AG09309 (cell line): ENCODE measurements at places on chromosomes 12 and 14.
A peak's percentile ranks its signal among the peaks of the same experiment; 100 is the strongest.

DNA sequence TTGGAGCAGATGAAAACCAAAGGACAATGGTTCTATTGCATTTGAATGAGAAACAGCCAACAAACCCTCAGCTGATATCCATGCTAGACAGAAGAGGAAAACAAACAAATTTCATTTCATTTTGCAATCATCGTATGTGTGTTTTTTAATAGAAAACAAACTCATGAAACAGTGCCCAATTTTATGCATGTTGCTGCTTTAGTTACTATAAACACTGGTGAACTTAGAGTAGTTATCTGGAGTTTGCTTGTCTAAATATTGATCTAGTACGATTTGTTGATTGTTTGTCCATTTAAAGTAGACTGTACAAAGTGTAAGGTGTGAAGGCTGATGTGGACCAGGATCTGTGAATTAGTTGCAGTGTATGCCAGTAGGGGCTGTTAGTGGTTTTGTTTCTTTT is 166.6 kb downstream of the KITLG start:
- DNase-seq: no peak

GRCh38 chr12:101795013-101795412 is 35.7 kb downstream of the GNPTAB start:
- DNase-seq: no peak

DNA sequence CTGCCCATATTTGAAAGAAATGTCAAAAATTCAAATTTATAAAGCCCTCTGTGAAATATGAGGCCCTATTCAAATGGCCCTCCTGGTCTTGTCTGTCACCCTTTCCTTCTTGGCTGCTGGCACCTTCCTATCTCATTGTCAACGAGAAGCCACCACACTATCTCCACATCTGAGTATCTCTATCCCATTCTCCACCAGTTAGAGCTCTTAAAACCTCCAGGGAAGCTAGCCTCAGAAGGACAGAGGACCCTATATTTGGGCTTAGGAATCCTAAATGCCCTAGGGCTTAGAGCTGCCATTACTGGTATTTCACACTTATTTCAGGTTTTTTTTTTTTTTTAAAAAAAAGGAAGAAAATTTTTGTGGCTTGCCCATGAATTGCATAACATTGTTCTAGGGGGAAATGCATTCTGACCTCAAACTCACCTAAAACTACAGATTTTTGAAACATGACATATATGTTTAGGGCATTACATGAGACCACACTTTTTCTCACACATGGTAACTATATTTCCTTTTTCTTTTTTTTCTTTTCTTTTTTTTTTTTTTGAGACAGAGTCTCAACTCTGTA is 25.0 kb downstream of the SLC25A21 start:
- no peak for DNase-seq

DNA sequence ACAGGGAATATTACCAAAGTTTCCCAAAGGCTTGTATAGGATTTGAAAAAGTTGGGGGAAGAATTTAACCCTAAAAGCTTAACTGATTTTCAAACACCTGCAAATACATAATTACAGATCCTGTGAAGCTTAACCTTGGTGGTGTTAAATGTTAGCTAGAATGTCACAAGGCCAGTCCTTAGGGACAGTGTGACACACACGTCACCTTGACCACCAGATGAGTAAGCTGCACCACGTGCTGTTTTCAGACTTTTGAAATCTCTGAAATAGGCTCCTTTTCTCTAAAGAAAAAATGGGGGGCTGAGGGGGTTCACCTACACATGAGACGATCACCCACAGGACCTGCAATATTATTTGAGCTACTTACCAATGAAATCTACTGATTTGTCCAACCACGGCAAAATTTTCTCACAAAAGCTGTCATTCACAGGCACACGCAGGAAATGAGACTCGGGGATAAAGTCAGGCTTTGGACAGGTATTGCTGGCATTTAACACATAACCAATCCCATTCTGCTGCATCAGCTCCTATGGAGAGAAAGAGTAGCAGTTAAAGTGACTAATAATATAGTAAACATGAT is 75.9 kb downstream of the DUSP16 start:
- no peak for DNase-seq

GRCh38 chr12:62718762-62719426 is 216.1 kb downstream of the PPM1H start:
- no peak for DNase-seq

DNA sequence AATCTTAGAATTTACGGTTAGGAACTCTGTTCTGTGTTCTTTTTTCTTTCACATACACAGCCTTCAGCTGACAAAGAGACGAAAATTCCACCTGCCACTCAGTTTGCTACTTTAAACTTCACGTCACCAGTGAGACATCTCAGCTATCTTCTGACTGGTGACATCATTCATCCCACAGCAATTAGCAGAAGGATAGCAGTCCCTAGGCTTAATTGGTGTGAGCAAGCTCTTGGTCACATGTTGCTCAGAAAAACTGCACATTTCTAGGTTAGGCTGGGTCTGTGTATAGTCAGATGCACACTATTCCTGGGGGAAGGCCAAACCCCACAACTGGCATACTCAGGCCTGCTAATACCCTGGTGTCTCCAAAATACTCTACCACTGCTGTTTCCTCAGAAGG is 23.9 kb downstream of the SLC7A7 start:
- peak; percentile 23 for DNase-seq

DNA sequence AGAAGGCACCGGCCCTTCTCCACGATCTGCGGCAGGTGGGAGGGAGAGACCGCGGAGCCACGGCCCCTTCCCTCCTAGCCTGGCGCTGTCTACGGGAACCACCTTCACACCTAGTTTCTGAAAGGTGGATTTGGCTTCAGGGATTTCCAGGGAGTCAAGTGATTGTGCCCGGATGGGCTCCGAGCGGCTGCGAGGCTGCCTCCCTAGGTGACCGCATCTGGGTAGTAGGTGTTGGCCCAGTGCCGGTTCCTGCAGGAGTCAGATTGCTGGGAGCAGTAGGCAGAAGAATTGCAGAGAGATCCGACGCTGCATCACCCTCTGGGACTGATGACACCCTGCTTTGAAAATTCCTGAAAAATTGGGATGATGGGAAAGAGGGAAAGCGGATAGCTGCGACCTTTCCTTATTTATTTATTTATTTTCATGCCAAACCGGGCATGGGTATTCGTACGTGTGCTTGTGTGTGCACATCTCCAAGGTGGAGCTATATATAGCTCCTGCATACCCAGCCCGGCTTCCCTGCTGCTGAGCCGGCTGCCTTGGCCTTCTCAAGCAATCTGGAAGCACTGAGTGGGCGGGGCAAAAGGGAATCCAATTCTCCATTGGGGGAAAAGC is 1.1 kb downstream of the CNTN1 start:
- DNase-seq: no peak

DNA sequence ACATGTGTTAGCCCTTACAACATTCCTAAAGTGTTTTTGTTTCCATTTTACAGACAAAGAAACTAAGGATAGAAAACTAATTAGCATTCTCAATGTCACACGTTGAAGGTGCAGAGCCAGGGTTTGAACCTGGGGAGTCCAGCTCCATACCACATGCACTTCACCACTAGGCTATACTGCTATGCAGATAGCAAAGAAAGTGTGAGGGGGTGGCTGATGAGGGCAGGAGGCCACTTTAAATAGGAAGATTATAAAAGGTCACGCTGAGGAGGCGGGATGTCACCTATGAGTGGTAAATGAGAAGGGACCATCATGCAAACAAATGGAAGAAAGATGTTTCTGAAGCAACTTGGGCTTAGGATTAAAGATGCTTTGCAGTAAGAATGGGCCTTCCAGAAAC is 213.9 kb downstream of the EGLN3 start:
- no peak for DNase-seq

- DNase-seq: no peak
Observed at GRCh38 chr12:55996201-55996714, 818 bp upstream of the SUOX start.

- DNase-seq: no peak
Observed at GRCh38 chr12:52007158-52007921, 594 bp downstream of the TAMALIN start.

- no peak for DNase-seq
Observed at GRCh38 chr12:53976172-53976822, 1.5 kb upstream of the HOTAIR start.

DNA sequence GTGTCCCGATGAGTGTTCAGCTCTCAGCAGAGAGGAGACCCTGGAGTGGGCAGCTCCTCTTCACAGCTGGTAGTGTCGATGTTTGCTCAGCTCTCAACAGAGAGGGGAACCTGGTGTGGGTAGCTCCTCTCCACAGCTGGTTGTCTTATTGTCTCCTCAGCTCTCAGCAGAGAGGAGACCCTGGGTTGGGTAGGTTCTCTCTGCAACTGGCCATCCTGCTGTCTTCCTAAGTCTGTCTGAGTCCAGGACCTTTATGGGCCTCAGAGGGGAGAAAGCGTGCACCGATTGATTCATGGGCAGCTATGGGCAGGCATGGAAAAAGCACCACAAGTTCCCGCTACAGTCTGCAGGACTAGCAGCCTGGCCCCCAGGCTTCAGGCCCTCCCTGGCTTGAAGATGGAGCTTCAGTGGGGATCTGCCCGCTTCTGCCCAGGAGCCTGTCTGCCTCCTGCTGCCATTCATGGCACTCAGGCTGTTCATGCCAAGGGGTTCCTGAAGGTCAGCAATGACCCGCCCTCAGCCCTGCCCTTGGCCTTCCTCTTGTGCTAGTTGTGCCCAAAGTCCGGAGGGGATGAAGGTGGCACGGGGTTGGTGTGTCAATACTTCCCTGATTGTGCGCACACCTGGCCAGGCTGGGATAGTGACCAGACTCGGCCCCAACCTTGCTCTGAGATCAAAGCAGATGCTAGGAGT is 224.2 kb downstream of the KCNC2 start:
- DNase-seq: no peak

DNA sequence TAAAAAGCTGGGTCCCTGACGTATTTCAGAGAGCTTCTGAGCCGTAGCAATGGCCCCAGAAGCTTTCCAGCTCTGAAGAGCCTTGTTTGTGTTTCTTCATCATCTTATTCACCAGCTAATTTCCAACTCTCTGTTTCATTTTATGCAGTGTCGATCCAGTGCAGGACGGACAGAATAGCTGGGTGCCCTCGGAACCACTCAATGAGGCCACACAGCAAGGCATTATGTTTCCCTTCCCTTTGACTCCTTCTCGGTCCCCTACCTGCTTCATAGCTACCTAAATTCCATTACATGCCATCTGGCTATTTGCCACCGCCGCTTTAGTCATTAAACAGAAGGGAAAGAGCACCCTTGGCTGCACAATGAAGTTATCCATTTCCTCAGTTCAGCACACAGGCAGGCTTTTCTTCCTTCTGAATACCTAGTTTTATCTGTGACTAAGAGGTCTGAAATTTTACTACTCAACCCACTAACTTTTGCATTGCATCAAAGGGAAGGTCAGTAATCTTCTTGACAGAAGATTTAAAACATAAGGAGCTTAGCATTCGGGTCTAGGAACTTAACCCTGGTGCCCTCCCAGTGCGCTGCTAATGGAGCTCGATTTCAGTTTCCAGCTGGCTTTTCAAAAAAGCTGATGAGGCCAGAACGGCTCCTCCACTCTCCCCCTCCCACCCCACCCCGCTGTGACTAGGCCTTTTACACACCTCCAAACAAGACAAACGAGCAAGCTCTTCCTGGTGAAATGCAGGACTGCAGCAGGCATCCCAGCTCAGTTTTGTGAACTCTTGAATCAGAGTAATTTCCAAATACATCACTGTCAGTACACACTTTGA is 176.8 kb downstream of the GXYLT1 start:
- DNase-seq: no peak

- no peak for DNase-seq
Observed at GRCh38 chr14:23528555-23528954, 23.0 kb downstream of the ZFHX2 start.

- peak; percentile 1 for DNase-seq
Observed at GRCh38 chr14:90088176-90088575, 26.4 kb downstream of the KCNK13 start.

GRCh38 chr12:98492580-98493140 is 22.7 kb upstream of the TMPO start:
- no peak for DNase-seq

DNA sequence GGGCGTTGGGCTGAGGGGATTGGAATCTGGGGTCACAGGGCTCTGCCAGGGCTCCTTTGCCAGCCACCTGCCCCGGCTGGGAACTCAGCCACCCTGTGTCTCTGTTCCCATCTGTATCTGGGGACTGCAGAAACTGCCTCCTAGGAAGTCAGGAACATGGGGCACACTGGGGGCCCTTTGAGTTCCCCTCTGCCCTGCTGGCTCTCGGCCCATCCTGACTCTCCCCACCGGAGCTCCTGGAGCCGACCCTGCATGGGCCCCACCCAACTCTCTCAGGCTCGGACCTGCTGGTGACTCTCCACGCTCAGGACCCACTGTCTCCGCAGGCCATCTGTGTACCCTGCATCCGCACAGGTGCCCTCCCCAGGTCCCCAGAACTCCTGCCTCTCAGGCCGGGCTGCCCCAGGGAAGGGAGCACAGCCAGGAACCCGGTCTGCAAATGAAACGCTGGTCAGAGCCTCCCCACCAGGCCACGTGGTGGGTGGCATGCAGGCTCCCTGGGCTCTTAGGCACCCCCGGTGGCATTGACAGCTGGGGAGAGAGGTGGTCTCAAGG is 82.8 kb downstream of the KIF26A start:
- no peak for DNase-seq

DNA sequence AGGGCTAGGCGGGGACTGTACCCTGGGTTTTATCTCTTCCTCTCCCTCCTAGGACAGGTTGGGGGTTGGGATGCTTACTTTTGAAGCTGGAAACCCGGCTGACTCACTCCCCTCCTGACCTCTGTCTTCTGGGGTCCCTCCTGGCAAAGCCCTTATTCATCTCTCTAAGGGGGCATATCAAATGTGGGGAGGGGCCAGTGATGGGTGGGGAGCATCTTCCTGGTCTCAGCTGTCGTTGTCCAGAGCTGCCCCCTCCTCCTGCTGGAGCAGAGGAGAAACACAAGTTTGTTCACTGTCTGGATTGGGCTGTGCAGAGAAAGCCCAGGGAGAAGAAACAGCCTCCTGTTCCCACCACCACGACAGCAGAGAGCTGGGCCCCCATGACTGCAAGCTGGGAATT is 85.8 kb downstream of the TNFAIP2 start:
- DNase-seq: no peak

DNA sequence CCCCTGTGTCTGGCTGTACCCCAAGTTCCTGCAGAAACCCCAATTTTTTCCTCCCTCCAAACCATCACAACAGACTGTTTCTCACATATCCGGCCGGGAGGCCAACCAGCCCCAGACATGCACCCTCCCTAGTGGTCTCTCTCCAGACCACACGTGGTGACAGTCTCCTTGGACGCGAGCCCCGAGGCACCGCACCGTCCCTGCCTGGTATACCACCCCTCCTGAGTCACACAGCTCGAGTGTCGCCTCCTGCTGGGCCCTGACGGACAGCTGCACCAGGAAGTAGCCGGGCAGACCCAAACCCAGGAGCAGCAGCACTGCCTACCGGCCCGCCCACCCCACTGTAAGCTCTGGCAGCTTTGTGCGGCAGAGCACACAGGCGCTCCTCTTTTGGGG is 97.4 kb downstream of the RFLNA start:
- no peak for DNase-seq

DNA sequence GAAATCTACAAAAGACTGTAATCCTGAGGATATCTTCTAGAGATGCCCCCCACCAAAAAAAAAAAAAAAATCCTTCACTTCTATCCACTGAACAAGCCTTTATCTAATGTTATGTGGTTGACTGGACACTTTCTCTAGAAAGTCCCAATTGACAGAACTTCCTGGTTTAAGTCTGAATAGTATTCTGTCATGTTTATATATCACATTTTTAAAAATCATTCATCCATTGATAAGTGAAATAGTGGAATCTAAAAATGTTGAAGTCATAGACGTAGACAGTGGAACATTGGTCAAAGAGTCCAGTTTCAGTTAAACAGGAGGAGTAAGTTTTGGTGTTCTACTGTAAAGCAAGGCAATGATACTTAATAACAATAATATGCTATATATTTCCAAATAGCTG is 297.0 kb downstream of the SSPN start:
- DNase-seq: no peak

GRCh38 chr12:124464830-124465229 is 102.6 kb downstream of the NCOR2 start:
- DNase-seq: no peak
